GF-D8 (cell line): ENCODE measurements at places on chromosomes 1 and 21.

DNA sequence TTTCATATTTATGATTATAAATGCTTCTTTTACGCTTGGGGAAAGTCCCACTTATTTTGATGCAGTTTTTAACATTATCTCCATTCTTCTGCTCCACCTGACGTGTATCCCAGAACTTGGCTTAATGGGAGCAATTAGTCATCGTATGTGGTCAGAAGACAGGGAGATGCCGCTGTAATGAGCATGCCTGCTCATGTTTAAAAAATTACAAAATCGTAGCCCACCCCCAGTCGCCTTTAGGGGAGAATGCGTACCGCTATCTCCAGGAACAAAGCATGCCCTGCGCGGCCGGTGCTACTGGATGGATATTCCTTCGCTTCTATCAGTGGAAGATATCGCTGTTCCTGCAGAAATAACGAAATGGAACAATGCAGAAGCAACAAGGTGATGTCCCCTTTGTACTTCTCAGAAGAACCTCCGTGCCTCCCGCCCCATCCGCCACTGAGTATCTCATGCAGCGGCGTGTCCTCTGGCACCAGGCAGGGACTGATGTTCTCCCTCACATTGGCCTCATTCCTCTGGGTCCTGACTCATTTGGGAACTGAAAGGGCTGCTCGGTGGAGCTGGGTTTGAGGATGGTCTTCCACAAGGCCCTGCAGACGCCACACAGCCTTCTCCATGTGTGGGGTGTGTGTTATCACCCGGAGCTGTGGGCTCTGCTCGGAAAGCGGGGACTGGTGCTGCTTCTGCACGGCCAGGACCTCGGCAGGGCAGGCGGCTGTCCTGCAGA, 116.3 kb upstream of the COL6A1 start:
- DNase-seq = no peak

- no peak for DNase-seq
These were observed 40.1 kb upstream of the CXADR start for GRCh38 chr21:17472592-17473271.

- DNase-seq = no peak
These were observed 2.1 kb upstream of the FCRLB start for GRCh38 chr1:161719325-161719611.

DNA sequence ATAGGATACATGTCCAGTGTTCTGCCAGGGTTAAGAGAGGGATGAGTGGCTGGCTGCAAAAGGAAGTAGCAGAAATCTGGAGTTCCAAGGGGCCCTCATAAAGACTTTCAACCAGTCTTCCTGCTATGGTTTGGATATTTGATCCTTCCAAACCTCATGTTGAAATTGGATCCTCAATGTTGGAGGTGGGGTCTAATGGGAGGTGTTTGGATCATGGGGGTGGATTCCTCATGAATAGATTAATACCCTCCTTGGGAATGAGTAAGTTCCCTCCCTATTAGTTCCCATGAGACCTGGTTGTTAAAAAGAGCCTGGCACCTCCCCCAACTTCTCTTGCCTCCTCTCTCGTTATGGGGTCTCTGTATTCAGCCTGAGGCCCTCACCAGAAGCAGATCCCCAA, 10.1 kb upstream of the GNG12 start:
- DNase-seq = no peak

DNA sequence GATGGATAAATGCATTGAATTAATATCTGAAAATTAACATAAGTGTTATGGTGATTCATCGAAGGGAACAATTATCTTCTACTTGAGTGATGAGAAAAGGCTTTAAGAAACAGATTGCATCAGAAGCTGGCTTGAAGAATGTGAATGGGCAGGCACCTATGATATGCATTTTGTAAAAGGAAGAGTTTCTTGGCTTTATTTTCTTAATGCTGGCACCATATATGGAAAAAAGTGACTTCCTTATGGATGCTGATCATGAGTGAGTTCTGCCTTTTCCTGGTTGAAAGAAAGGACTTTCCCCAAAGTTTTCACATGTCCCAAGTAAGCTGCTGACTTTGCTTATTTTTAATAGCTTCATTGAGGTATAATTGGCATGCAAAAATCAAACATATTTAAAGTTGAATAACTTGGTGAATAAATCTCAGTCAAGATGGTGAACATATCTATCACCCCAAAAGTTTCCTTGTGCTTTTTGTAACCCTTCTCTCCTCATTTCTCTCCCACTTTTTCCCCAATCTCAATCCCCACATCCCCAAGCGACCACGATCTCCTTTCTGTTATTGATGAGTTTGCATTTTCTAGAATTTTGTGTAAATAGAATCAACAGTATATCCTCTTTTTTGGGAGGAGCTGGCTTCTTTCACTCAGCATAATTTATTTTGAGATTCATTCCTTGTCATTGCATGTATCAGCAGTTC, 74.2 kb downstream of the SPATA46 start:
- no peak for DNase-seq

DNA sequence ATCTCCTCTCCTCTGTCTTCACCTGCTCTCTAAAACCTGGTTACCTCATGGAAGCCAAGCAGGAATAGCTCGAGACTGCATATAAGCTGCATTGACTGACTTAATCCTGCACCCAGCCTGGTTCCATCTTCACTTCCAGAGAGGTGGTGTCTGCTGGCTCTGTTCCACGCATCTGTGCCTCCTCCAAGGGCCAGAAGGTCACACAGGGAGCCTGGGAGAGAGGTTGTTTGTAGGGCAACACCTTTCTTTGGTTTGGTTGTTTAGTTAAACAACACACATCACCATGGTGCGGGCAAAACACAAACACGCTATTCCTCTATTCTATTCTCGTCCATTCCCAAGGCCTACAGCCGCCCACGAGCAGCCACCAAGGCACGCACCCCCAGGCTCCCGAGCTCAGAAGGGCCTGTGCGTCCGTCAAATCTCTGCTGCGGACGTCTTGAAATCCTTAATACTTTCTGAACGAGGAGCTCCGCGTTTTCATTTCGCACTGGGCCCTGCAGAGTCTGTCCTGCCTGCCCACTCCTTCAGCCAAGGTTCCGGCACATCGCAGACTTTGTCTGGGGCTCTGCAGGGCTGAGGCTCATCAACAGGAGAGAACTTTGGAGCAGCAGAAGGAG, 116.2 kb downstream of the RIPK4 start:
- no peak for DNase-seq

- DNase-seq = no peak
These were observed 45.9 kb downstream of the SLX9 start for GRCh38 chr21:44985441-44986401.

DNA sequence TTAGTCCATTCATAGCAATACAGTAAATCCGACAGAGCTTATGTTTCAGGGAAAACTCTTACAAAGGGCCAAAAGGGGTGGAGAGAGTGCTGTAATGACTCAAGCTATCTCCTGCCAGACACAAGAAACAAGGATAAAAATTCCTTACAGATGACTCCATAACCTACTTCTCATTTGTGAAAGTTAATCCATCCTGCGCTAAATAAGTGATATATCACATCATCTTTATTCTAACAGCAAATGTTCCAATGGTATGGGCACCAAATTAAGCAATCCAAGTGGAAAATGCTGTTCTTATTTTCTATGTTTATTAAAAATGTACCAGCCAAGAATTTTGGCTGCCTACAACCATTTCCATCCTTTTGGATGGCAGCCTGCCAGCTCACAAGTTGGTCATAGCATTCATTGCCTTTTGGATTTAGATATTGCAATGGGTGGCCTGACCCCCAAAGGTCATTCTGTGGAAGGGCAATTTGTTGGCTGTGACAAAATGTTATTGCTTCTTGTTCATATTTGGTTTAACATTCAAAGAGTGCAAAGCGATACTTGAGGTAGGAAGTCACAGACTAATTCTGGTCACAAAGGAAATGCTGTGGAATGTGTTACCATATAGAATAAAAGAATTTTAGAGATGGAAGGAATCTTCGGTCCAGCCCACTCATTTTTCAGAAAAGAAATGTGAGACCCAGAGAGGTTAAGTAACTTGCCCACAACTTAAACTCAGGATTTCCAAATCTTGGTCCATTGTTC, 2.8 kb upstream of the ENAH start:
- no peak for DNase-seq

DNA sequence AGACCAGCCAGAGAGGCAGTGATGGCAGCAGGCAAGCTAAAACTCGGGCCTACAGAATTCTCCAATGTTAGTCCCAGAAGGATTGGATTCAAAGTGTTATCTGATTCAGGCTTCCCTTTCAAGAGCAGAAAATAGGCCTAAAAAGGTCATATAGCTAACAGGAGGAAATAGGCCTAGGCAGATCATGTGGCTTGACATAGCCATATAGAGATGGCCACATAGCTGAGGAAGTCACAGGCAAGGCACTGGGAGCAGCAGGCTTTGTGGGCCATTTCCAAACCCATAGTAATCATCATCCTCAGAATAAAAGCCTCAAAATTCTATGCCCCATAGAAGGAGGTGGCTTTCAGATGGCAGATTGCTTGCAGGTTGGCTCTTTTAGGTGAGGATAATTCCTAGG, 29.0 kb upstream of the LMO4 start:
- DNase-seq = no peak

DNA sequence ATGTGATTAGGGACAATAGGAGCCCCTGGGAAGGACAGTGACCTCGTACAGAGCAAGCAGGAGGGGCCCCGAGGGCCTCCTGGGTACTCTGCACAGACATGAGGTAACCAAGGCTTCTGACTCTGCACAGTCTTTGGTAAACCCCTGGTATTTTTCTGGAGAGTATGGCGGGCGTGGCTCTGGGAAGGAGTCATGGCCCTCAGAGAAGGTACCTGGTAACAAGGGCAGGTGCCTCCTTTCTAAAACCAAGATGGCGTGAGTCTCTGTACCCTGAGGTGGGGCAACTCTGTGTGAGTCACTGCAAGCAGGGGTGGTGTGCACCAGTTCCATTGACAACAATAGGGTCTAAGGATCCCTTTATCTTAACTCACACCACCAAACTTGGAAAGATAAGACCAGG, 39.9 kb upstream of the SLC19A1 start:
- no peak for DNase-seq
